ENCODE measurements at places on chromosomes 5 and 9.

GRCh38 chr9:126781186-126782052, 23.4 kb upstream of the ZBTB43 start:
- peak; percentile 82 for DNase-seq

GRCh38 chr5:5195128-5195918, 55.2 kb downstream of the ADAMTS16 start:
- no peak for DNase-seq

GRCh38 chr9:126327006-126327713, 531 bp downstream of the MVB12B start:
- DNase-seq, result peak; percentile 31

DNA sequence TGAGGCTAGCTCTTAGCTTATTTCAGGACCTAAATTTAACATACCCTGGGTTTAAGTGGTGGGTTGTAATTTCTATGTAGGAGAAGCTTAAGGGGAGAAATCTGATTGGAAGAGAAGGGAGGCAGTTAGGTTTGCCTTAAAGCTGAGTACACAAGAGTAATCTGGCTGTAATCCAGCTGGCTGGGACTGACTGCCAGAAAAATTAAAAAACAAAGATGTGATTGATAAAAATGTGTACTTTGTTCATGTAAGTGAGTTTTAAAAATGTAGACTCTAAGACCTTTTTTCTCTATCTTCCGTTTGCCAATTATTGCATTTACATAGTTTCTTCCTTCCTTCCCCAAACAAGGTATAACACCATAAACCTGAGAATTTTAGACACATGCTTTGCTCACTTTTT, 17.5 kb upstream of the MSMP start:
- no peak for DNase-seq

DNA sequence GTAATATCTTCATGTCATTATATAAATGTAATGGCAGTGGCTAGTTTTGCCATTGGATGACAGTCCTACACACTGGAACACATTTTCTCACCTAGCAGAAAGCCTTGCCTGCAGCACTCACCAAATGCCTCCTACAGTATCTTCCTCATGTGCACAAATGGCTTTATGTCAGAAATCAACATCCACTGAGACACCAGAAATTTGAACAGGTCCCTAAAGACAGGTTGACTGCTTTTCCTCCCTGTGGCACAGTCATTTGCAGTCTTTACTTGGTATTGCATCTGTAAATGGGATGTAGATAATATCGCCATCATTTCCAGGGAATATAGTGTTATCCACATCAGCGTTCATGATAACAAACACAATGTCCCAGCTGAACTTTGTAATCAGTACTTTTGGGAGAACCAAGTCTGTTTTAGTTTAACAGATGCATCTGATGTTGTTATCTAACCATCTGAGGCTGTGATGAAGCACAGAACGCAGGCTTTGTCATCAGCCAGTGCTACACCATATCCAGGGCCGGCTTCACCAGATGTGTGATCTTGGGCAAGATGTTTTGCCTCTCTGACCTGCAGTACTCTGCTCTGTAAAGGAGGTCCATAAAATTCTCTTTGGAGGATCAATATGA, 83.9 kb upstream of the TAS2R1 start:
- DNase-seq, result no peak

DNA sequence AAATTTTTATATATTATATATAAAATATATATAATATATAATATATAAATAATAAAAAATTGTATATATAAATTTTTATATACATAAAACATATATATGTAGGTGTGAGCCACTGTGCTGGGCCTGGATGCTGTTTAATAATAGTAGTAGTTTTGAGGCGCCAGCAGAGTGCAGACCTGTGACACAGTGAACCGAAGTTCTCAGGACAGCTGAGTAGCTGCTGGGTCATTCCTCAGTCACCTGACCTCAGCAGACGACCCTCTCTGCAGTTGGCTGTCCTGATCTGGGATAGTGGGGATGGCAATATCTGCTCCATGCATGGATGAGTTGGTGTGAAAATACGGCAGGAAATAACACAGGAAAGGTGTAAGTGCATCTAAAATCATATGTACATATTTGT, 3.3 kb upstream of the SNX18 start:
- DNase-seq, result no peak

DNA sequence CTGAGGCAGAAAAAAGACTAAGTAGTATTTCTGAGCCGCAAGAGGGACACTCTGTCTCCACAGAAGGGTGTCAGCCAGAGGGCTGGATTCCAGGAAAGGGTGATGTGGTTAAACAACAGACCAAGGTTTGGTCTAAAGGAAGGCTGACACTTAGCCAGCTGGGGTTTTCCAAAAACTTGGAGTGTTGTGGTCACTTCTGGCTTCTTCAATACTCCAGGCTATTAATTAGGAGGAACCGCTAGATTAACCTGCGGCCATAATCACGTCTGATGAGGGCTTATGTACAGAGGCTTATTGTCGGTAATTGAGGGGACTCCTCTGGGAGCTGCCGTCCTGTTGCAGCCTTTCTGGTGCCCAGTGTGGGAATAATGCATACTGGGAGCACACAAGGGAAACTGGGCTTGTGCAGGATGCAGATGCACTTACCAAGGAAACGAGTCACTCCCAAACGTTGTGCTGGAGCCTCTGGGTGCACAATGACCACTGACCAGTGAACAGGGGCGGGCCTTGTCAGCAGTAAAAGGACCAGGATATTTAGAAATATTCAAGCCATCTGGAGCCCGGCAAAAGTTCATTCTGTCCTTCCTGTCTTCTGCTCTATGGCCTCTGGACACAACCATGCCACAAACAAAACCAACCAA, 70.2 kb upstream of the TUT7 start:
- DNase-seq, result no peak

- DNase-seq, result no peak
Measured at GRCh38 chr9:26310294-26310693, 582.3 kb downstream of the CAAP1 start.

- DNase-seq, result peak; percentile 18
Measured at GRCh38 chr5:150487199-150488061, 20.5 kb upstream of the NDST1 start.

GRCh38 chr5:179060116-179061008, at the start of gene ZNF354C:
Gene ZNF354C, plus strand, starts transcription at chr5:179060373. Its CDS starts 1,696 bp downstream, at chr5:179062069.
- DNase-seq, result peak; percentile 89

GRCh38 chr9:83070261-83070660, 7.3 kb upstream of the RASEF start:
- DNase-seq, result no peak

GRCh38 chr9:136196404-136197083, 8.4 kb downstream of the LHX3 start:
- DNase-seq, result no peak

Data from CD4-positive, alpha-beta T cell treated with Interleukin-4 for 1 hour (primary cell).